ENCODE measurements at places on chromosomes 11 and 22. TPM values are rescaled to one million over a fixed set of nuclear protein-coding genes. Genes with fewer than 3 reads are reported as not detected.

NAALAD2 gene
- total RNA-seq: 0.21 TPM

- DNase-seq: no peak
Measured at GRCh38 chr11:13869398-13869886, 93.1 kb upstream of the SPON1 start.

RASSF10 gene
- total RNA-seq: 0.26 TPM

DNA sequence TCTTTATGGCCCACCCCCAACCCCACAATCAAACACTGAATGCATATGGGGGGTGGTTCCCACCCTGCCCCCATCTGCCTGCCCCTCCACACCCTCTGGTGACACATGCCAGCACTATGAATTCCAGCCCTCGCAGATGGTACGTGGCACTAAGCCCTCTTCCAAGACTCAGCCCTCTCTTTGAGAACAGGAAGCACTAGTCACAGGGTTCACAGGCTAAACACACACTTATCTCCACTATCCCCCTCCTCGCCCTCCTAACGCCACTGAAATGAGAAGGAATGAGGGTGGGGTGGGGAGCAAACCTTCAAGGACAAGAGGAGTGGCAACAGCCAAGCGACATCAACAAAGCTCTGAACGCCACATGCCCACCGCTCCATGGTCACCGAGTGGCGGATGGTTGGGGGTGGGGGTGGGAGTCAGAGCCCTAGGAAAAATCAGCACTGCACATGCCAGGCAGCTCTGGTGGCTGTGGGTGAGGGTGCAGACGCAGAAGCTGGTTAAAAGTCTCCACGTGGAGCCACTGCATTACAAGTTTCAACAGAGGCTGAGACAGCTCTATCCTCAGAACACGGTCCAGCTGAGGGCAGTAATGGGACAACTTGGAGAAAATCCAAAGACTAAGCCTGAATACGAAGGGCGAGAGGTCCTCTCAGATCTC lies 33.6 kb downstream of the TMEM184B start:
- DNase-seq: no peak

DNA sequence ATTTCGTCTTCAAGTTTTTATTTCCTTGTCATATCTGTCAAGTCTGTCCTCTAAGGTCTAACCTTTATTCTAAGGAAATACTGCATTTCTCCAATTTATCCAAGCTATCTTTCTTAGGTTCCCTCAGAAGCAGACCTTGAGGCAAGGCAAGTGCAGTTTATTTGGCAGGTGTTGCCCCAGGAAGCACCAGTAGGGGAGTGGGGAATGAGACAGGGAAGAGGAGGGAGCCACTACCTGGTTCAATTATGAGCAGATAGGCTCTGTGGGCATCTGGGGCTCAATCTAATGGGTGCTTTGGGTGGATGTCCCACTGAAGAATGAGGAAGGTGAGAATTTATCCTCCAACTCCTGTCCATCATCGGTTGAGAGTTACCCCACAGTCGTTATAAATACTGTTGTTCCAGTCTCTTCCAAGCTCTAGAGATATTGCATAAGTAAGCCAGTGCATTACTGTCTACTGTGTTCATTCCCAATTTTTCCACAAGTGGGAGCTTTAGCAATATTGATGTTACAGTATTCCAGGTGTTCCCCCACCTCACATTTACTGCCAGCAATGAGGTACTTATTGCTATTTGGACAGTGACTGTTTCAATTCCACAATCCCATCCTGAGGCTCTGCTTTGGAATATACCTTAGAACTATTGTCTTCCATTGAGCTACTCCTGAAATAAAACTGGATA lies 154.9 kb upstream of the CEP126 start:
- no peak for DNase-seq

DNA sequence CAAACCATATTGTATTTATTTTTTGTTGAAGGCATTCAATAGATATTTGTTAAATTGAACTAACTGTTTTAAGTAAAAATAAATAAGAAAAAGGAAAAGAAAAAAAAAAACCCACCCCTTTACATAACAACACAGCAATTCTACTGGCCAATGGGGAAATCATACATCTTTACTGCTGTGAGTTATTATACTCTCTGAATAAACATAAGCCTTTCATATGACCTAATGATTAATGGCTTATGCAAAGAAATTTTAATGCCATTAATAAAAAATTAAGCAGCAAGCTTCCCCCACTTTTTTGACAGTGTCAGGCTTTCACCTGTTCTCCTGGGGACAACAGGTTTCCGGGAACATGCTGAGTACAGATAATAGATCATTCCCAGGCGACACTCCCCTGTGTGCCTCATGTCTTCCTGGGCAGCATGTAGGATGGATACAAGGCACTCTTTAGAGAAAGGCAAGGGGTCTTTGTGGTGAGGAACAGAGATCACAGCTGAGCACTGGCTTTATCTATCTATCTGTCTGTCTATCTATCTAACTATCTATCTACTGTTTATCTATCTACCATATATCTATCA lies 676.0 kb downstream of the NTM start:
- no peak for DNase-seq

- DNase-seq: no peak
Measured at GRCh38 chr11:117459979-117460300, 132.3 kb downstream of the CEP164 start.

DNA sequence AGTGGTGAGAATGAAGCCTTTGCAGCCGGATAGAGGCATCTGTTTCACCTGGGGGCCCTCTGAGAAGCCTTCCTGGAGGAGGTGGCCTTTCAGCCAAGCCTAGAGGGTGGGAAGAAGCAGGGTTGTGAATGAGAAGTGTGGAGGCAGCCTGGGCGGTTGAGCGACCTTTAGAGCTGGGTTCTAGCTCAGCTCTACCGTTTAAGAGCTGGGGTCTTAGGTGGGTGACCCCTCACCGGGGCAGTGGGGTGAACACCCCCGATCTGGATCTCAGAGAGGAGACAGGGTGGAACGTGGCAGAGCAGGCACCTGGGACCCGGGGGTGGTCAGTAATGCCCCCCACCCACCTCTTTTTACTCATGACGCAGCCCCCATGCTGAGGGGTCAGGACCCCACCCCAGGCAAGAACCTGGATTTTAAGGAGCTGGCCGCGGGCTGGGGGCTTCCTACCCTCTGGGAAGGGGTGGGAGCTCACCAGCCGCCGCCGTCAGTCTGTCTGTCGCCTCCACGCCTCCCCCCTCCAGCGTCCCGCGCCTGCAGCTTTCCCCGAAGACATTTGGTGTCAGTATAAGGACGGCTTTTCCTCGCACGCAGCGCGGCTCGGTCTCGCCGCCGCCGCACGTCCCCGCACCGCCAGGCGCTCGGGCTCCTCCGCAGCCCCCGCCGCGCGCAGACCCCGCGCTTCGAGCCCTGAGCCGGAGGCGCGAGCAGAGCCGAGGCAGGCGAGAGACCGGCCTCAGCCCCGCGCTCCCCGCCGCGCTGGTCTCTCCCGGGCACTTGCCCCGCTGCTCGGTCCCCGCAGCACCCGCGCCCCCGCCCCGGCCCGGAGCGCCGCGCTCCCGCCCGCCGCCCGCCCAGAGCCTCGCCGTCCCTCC lies 13.3 kb upstream of the CACNA1I start:
- no peak for DNase-seq

GRCh38 chr11:119361056-119361787 lies 14.7 kb upstream of the MFRP start:
- no peak for DNase-seq
